HEK293T (cell line): ENCODE measurements at places on chromosomes 4 and X.

GRCh38 chr4:155543126-155543765 lies 123.4 kb upstream of the GUCY1A1 start:
- DNase-seq: no peak

DNA sequence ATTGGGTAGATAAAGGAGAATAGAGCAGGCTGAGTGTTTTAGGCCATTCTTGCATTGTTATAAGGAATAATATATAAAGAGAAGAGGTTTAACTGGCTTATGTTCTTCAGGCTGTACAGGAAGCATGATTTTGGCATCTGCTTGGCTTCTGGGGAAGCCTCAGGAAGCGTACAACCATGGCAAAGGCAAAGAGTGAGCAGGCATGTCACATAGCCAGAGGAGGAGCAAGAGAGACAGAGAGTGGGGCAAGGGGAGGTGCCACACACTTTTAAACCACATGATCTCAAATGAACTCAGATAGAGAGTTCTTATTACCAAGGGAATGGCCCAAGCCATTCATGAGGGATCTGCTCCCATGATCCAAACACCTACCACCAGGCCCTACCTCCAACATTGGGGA lies 4.4 kb upstream of the METTL14 start:
- no peak for DNase-seq

GRCh38 chrX:31126205-31126604 lies 54.4 kb upstream of the FTHL17 start:
- DNase-seq: no peak

- DNase-seq: peak; percentile 30
Observed at GRCh38 chr4:89358935-89359638, 51.5 kb upstream of the GPRIN3 start.

GRCh38 chr4:37244583-37245390 lies at the start of gene NWD2:
Gene NWD2, plus strand, starts transcription at chr4:37244743. Its CDS starts 325 bp downstream, at chr4:37245068.
- DNase-seq: peak; percentile 14

DNA sequence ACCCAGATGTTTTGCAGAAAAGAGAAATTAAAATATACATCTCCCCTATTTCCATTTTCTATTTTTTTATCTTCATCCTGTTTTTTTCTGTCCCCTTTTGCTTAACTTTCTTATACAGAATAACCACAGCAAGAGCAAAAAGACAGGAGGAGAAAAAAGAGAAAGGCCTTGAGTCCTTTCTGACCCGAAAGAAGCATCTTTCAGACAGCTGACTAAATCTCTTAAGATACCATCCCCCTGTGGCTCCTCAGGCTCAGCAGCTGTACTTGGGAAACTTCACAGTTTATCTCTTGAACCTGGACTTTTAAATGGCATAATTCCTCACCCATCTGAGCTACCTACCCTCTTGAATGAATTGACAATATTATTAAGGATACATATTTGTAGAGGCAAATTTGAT lies 100.2 kb downstream of the FIP1L1 start:
- no peak for DNase-seq

GRCh38 chr4:10727140-10727880 lies 42.7 kb upstream of the CLNK start:
- DNase-seq: no peak

DNA sequence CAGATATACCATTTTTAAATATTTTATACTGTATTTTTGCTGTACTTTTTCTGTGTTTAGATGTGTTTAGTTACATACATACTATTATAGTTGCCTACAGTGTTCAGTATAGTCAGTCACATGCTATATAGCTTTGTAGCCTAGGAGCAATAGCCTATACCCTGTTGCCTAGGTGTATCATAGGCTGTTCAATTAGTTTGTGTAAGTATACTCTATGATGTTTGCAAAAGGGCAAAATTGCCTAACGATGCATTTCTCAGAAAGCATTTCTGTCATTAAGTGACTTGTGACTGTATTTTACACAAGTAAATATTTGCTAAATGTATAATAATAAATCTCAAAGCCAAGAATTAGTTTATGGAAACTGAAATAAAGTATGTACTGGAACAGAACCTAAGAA lies 9.5 kb downstream of the ETFDH start:
- DNase-seq: no peak

DNA sequence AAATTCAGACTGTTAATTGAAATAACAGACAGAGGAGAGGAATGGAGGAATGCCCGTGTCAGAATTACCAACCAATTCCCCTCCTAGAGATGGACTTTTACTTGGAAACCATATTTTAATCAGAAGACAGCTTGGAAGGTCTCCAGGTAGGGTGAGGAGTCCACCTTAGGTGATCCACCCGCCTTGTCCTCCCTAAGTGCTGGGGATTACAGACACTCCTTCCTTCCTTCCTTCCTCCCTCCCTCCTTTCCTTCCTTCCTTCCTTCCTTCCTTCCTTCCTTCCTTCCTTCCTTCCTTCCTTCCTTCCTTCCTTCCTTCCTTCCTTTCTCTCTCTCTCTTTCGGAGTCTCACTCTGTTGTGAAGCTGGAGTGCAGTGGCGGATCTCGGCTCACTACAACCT lies 328.0 kb downstream of the RAPGEF2 start:
- no peak for DNase-seq

DNA sequence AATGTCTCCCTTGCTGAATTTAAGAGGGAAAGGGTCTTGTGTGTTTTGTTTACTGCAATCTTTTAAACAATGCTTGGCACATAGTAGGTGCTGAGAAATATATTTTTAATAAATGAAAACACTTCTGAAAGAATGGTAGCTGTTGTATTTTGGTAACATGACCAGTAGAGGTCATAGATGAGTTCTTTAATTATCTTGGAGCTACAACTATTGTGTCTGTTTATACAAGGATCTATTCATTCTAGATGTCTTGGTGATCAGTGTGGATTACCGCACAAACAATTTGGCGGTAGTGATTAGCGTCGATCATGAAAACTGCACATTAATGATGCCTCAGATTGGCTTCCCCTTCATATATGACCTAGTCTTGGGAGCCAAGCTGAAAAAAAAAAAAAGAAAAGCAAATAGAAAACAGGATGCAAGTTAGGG lies 21.4 kb upstream of the SCRG1 start:
- peak; percentile 30 for DNase-seq

DNA sequence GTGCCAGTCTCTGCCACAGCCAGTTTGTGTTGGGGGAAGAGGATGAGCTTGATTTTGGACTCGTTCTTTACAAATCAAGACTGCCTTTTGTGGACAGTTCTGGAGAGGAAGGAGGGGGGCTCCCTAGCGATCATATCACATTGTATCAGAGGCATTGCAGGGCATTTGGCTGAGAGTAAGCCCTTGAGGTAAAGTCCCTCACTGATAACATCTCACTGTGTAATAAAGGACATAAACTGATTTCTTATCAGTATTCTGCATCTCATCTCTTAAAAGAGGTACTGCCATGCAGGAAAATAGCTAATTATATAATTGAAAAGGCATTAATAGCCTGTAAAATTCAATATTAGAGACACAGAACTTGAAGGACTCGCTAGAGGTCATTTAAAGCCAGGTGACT lies 6.1 kb upstream of the IGFBP7 start:
- DNase-seq: no peak

- no peak for DNase-seq
Observed at GRCh38 chr4:165610679-165611437, 232.1 kb downstream of the CPE start.

DNA sequence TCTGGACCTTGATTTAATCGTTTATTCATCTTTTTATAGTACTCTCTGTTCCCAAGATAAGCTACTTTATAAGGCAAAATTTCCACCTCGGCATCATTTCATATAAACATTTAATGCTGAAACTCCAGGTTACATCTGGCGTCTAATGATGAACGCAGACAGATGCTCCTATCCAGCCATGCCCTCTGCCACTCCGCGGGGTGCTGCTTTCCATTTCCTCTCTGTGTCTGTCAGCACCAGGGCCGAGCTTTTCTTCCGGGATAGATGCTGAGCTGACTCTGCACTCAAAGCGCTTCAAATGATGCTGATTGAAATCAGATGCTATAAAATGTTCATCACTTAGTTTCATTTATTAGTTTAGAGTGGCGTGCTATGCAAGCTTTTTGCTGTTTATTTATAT lies 80.5 kb upstream of the HELT start:
- no peak for DNase-seq

DNA sequence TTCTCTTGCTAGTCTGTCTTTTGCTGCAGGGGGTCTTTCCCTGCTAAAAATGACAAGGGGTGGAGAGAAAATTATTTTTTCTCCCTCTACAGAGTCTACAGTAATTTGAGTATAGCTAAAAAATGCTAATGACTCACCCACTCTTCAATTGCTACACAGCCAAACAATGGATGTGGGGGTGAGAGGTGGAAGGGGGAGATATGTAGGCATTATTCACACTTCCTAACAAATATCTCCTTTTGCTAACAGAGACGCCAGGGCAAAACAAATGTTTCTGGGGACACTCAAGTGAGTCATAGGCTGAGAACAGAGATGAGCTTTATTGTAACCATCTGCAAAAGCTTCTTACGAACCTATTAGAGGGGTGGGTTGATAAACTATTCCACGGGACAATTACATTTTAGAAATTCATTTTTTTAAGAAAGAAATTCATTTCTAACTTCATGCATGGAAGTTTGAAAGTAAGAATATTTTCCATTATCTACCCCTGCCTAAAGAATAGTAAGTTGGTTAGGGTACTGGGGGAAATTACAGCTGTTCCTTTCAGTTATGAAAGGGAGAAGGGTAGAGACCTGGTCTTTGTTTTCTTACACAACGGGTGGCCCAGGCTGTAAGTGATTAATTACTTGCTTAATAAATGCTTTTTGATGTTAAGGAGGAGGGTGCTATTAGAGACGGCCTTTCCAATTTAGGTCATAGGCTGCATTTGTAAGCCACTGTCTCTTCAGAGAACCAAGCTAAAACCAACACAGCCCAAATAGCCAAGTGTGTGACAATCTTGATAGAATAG lies 12.8 kb downstream of the SCD5 start:
- no peak for DNase-seq

- DNase-seq: no peak
Observed at GRCh38 chr4:70801265-70801809, 38.4 kb downstream of the GRSF1 start.

- no peak for DNase-seq
Observed at GRCh38 chr4:45992728-45993127, 131.1 kb downstream of the GABRG1 start.

GRCh38 chr4:173782660-173783059 lies 252.6 kb upstream of the HAND2 start:
- peak; percentile 9 for DNase-seq

GRCh38 chr4:68589790-68590189 lies 13.7 kb upstream of the UGT2B17 start:
- no peak for DNase-seq

- no peak for DNase-seq
Observed at GRCh38 chrX:136086521-136086920, 60.8 kb upstream of the FHL1 start.

DNA sequence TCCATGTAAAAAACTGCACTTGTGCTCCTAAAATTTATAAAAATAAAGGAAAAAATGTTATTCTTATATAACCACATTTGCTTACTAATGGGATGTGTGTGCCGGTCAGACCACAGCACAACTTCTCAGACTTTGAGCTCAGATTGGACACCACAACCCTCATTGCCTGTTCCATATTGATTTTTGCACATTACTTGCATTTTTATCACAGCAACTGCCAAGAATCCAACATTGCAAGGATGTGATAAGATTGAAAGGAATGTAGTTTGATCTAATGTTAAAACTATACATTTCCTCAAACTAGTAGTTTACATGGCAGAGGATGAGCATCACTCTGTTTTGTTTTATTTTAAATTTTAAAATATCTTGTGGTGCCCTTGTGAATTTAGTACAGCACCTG lies 227.8 kb downstream of the KDR start:
- no peak for DNase-seq

DNA sequence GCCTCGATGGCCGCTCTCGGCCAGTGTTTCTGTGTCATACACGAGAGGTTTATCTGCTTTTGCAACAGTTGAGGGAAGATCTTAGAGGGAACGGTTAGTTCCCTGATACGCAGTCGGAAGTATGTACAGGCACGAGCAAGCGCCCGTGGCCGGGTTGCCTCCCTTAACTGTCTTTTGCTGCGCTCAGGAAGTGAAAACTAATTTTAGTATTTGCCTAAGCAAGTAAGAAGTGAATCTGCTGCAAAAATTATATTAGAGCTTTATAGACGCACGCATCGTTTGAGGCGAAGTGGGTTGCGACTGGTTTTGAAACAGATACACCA lies 695 bp downstream of the MTM1 start:
- no peak for DNase-seq

- DNase-seq: no peak
Observed at GRCh38 chr4:85933291-85933640, 426.6 kb downstream of the MAPK10 start.

- DNase-seq: no peak
Observed at GRCh38 chr4:113677325-113677724, 84.2 kb downstream of the CAMK2D start.

- no peak for DNase-seq
Observed at GRCh38 chr4:135545616-135546317, 1344.2 kb upstream of the PABPC4L start.

DNA sequence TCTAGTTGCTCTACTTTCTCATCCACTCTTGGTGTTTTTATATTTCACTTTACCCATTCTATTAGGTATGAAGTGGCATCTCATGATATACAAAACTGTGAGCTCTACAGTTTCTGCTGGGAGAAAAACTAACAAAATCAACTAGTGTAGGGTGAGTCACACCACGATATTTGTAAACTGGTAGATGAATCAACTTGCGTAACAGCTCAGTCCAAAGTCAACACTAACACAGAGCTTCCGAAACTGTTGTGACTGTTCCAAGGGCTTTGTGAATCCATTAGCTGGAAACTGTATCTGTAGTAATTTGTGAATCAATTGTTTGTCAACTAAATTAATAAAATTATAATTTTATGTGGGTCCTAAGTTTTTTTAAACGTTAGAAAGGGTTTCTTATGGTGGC lies 119.8 kb upstream of the TSPAN5 start:
- DNase-seq: no peak

- DNase-seq: no peak
Observed at GRCh38 chr4:22910200-22910599, 217.5 kb downstream of the GBA3 start.

DNA sequence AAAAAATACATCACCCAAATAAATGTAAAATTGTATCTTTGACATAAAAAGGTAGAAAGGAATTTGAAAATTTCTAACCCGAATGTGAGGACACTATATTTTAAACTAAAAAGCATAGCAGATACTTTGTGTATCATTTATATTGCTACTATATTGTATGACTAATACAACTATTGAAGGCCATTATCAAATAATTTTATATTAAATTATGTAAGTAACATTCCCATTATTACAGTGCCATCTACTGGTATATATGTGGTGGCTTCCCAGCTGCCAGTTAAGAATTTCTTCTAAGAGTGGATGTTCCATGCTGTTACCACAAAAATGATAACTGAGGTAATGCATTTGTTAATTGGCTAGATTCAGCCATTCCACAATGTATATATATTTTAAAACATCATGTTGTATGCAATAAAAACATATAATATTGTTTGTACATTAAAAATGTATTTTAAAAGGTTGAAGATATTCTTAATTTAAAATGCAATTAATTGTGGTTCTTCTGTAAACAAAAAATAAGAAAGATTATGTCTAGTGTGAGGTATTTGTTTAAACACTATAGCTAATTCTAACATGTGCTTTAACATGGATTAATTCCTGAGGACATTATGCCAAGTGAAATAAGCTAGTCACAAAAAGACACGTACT lies 65.3 kb downstream of the EGF start:
- DNase-seq: peak; percentile 20
